Naive B cell (primary cell): ENCODE measurements at places on chromosomes 5 and 9. TPM values are rescaled to one million over a fixed set of nuclear protein-coding genes. Genes with fewer than 3 reads are reported as not detected.

DNA sequence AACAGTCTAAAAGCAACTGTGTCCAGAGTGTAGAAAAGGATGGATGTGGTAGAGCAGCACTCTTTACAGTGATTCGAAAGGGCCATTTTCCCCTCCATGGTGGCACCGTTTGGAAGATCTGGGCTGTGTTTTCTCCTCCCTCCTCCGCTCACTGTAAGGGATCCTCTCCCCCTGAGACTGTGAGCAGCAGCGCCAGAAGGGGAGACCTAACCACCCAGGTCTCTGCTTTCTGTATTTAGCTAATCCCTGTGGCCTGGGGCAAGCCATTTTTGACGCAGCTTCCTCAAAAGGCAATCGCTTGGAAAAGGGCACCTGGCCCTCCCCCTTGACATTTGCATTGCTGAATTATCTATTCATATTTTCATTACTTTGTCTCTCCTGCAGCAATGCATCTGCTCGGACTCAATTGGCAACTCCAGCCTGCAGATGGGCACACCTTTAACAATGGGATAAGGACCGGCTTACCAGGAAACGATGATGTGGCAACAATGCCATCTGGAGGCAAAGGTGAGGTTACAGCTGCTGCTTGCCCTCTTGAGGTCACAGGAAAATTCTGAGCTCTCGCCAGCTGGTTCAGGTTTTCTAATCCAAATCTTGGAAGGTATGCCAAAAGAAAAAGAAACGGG is 244.3 kb upstream of the WWC1 start:
- no peak for DNase-seq

DNA sequence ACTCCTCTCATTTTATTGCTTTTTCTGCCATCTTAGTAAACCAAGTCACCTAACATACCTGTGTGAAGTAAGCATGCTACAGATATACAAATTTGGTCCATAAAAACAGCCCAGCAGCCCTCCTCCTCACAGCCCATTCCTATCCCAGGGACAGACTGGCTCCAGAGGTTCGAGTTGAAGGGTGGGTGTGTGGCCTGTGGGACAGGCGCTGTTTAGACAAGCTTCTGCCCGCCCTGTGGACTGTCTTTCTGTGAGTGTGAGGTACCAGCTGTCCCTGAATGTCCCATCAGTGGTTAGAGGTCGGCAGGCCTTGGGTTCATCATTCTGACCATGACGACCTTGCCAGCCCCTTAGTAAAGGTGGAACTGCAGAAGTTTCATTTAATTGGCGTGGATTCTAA is 82.0 kb downstream of the WNK2 start:
- DNase-seq, result no peak

GRCh38 chr5:87231037-87231808 is 36.5 kb upstream of the RASA1 start:
- no peak for DNase-seq

The FOXD4 gene
- polyA plus RNA-seq, result not detected

DNA sequence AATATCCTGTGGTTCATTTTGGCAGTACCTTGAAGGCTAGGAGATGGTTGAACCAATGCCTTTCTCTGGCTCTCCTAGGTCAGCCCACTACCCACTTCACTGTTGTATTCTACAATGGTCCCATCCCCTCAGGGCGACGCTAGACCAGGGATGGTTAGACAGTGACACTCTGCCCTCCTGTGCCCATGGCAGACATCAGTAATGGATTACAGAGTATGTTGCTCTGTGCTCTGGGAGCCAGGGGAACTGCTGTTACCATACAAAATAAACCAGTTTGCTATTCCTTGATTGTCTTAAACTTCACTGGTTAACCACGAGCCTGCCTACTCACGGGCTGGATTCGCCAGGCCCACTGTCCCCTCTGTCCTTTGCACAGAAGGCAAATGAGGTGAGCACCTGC is 33.7 kb downstream of the NCS1 start:
- DNase-seq, result no peak

The CDKN2B-AS1 gene
- polyA plus RNA-seq, result 0.78 TPM

DNA sequence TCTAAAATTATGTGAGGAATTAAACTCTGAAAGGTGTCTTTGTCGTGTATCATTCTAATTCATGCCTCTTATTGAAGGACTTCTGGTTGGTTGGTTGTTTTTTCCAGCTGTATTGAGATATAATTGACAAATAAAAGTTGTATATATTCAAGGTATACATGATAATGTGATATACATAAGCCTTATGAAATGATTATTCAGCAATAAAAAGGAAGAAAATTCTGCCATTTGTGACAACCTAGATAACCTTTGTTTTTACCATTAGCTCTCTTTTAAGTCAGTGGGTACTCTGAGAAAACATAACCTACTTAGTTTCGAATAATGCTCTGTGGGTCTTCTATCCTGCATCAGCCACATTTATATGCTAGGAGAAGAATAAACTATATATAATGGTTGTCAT is 89.6 kb downstream of the RAB3C start:
- DNase-seq, result no peak

- peak; percentile 43 for DNase-seq
These were observed 52.4 kb downstream of the DMRT1 start for GRCh38 chr9:893843-894420.

DNA sequence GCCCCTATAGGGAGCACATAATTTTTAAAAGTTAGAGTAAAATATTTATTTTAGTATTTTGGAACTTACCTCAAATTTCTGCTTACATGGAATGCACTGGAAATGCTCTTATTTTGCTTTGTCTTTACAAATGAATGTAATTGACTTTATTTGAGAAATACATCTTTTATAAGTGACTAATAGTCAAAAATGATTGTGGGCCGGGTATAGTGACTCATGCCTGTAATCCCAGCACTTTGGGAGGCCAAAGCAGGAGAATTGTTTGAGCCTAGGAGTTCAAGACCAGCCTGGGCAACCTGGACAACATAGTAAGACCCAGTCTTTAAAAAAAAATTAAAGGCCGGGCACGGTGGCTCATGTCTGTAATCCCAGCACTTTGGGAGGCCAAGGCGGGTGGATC is 5.8 kb downstream of the HMGCR start:
- DNase-seq, result no peak

GRCh38 chr5:68331192-68332079 is 115.9 kb downstream of the PIK3R1 start:
- DNase-seq, result no peak

DNA sequence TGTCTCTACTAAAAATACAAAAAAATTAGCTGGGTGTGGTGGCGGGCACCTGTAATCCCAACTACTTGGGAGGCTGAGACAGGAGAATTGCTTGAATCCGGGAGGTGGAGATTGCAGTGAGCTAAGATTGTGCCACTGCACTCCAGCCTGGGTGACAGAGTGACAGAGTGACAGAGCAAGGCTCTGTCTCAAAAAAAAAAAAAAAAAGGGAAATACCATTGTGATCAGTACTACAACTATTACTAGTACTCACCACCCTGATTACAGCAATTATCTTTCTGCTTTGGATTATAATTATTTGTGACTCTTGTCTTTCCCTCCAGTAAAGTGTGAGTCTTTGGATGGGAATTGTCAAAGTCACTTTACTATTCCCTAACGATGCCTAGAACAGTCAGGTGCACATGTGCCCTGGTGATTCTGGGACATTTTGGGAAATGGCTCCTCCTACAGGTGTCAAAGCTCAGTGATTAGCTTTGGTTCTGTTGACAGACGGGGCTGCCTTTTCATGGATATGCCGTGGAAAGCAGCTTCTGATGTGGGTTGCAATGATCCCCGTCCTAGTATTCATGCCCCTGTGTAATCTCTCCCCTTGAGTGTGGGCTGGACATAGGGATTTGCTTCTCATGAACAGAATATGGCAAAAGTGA is 31.8 kb upstream of the FRRS1L start:
- DNase-seq, result no peak

- DNase-seq, result no peak
These were observed 243.9 kb downstream of the TLE1 start for GRCh38 chr9:81445331-81445921.

DNA sequence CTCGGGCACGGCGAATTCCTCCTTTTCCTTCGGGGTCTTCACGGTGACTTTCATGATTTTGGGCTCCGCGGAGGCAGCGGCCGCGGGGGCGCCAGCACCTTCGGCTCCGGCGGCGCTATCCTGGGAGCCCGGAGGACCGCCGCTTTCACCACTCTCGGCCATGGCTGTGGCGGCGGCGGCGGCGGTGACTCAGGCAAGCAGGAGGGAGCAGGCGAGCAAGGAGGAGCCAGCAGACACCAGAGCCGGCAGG is 315 bp downstream of the UBQLN1 start:
- no peak for DNase-seq

DNA sequence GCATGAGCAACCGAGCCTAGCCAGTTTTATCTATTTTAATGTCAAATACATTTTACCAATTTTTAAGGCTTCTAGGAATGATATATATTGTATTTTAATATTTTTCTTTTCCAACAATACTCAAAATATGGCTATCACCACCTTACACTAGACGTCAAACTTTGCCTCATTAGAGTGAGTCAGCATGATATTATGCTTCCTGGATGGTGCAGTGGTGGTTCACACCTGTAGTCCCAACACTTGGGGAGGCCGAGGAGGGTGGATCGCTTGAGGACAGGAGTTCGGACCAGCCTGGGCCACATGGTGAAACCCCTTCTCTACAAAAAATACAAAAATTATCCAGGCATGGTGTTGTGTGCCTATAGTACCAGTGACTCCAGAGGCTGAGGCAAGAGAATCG is 7.3 kb upstream of the CDC14B start:
- DNase-seq, result no peak

DNA sequence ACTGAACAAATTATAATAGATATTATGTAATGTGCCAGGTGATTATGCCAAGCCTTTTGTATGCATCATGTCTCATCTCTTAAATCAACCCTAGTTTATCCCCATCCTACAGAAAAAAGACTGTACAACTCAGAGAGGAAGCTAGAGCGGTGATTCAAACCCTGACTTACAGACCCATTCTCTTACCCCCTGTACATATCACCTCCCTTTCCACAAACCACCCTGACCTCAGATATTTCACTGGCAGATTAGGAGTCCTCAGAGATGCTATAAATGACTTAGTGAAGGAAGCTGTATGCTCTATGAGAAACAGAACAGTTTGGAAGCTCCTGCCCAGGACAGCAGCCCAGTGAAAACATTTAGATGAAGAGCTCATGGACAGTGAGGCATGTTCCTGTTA is 79.1 kb upstream of the RARS1 start:
- no peak for DNase-seq

The LECT2 gene
- not detected for polyA plus RNA-seq

- no peak for DNase-seq
These were observed 127.0 kb downstream of the HSD17B3 start for GRCh38 chr9:96175001-96175400.

- DNase-seq, result no peak
These were observed 273.2 kb downstream of the SYK start for GRCh38 chr9:91074866-91075265.

- no peak for DNase-seq
These were observed 7.5 kb downstream of the GABRB2 start for GRCh38 chr5:161539016-161539415.

The ANKDD1B gene
- polyA plus RNA-seq, result not detected

The CNTNAP3B gene
- not detected for polyA plus RNA-seq

DNA sequence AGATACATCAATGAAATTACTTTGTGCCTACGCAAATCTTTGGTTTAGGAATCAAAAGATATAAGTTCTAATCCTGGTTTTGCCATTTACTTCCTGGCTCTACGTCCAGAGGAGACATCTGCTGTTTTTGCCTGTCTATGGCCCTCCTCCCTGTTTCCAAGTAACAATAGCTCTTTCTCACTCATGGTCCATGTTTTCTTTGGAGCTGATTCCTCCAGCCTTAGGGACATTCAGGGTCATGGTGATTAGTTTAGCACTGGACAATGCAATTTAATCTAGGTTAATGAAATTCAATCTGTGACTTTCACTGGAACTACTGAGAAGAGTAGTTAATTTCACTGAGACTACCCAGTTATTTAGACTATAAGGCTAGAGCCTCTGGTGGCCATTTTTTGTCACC is 170.6 kb downstream of the SEMA6A start:
- DNase-seq, result no peak

The TLE1 gene
- polyA plus RNA-seq, result 137 TPM

GRCh38 chr5:96933764-96934707 is 1.8 kb upstream of the LNPEP start:
- DNase-seq, result no peak

The SLC25A2 gene
- polyA plus RNA-seq, result 0.20 TPM

The SAPCD2 gene
- not detected for polyA plus RNA-seq

- DNase-seq, result peak; percentile 25
These were observed 92.9 kb upstream of the MTAP start for GRCh38 chr9:21709464-21710058.

The QRFP gene
- not detected for polyA plus RNA-seq

GRCh38 chr9:86485359-86485758 is 131.1 kb upstream of the TUT7 start:
- no peak for DNase-seq

DNA sequence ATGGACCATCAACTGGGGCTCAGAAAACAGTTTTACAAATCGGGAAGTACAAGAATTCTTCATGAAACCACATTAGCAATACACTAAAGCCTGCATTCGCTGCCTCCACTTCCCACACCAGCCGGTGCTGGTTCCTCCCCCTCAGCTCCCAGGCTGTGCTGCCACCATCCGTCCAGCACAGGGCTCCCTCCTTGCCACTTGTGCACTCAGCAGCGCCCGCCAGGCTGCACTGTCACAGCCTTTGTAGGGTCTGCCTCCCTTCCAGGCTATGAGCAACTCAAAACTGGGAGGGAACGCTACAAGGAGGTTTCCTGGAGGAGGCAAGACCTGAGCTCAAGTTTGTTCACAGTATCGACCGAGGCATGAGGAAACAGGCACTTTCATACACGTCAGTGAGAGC is 7.7 kb downstream of the MAPK9 start:
- DNase-seq, result no peak

GRCh38 chr5:106876665-106877194 is 794.0 kb downstream of the EFNA5 start:
- no peak for DNase-seq

- DNase-seq, result no peak
These were observed 8.3 kb downstream of the ATOX1 start for GRCh38 chr5:151750121-151750520.

DNA sequence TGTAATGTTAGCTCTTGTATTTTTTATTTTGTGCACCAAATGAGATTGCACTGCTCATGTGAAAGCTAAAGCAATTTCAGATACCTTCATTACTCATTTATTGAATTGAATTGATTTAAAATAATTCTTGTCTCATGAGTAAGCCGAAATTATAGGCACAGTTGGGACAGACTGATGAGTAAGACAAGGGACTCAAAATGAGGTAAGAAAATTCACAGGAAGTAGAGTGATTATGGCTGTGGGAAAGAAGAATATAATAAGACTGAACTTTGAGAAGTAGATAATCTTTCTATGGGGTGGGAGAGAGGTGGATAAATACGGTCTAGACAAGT is 51.1 kb downstream of the NUDT12 start:
- no peak for DNase-seq

The KIF24 gene
- 0.12 TPM for polyA plus RNA-seq

DNA sequence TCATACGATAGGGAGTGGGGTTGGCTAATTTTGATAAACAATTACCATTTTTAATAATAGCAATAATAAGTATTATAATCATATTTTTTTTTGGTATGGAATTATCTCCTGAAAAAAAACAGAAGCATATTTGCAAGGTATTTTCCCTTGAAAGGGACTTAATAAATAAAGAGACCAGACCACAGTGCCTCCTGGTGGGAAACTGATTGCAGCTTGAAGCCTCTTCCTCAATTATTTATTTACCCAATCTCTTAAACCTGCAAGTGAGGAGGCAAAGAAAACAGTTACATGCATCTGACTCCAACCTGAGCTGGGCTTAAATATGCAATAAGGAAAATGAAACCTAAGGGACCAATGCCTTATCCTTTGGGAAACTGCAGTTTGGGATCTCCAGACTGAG is 388.1 kb upstream of the ACO1 start:
- DNase-seq, result no peak

- DNase-seq, result no peak
These were observed 236.1 kb downstream of the DNAH5 start for GRCh38 chr5:13708432-13708831.

The ADCY2 gene
- not detected for polyA plus RNA-seq

The UAP1L1 gene
- polyA plus RNA-seq, result 6.1 TPM
